Putamen (tissue), 1 donor: ENCODE measurements at places on chromosomes 6 and 20.
A peak's percentile ranks its signal among the peaks of the same experiment; 100 is the strongest.

DNA sequence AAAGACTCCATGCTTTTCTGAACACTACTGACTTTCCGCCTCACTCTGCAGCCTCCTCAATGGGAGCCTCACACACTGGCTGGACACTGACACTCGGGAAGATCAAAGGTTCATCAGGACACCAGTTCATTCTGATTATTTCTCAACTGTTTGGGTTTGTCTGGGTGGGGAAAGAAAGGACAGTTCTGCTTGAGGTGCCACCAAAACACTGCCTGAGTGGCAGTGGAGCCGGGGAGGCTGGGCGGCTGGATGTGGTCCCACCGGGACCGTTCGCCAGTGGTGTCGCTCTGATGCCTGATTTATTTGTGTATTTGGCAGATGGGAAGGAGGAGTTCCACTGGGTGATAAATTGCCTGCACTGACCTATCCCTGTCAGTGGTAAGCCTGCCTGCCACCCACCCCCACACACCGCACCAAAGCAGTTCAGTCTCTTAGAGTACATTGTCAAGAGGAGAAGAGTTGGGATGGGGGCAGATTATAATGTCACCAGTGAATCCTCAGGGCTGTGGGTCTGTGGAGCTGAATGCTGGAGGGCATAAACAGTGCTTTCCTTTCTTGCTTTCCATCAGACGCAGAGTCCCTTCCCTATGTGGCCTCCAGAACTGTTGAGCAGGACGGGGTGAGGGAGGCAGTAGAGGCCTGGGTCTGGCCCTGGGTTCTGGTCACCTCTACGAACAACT lies 49.8 kb downstream of the EDN1 start:
- no peak for DNase-seq

DNA sequence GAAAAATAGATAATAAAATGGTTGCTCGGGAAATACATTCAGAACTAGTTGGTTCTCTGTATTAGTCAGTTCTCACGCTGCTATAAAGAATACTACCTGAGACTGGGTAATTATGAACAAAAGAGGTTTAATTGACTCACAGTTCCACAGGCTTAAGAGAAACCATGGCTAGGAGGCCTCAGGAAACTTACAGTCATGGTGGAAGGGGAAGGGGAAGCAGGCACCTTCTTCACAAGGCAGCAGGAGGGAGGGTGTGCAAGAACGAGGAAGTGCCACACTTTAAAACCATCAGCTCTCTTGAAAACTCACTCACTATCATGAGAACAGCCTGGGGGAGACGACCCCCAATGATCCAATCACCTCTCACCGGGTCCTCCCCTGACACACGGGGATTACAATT lies 24.2 kb upstream of the SNX9 start:
- no peak for DNase-seq

GRCh38 chr6:117194271-117194670 lies 71.1 kb upstream of the VGLL2 start:
- DNase-seq = no peak

- no peak for DNase-seq
These were observed 893 bp downstream of the POLR1H start for GRCh38 chr6:30061858-30062458.

- no peak for DNase-seq
These were observed 5.9 kb downstream of the DHX35 start for GRCh38 chr20:38968090-38968489.

- no peak for DNase-seq
These were observed 111.5 kb downstream of the TMEM242 start for GRCh38 chr6:157211603-157212455.

DNA sequence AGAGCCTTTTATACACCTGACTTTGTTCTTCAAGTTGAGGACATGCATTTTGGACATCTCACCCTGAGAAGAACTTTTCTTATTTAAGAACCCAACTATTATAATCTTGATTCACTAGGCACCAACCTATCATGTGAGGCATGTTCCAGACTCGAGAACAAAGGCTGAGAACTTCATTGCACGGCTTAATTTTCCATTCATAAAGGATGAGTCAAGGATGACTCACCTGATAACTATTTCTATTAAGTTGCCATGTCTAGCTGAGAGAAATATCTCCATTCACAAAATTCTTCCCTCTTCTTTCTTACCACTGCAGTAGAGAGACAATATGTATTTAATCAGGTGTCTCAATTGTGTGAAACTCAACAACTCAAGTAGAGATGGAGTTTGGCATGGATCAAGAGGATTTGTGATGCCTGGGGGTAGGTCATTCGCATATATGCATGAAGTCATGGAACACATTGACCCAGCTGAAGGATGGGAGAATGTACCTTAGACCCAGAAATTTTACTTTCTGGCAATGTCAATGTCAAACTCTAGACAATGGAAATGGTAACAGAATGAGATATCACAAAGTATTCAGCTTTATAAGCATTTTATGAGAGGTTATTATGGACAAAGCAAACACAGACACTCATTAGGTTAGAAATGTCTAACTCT lies 208.7 kb upstream of the PRND start:
- peak; percentile 39 for DNase-seq

- DNase-seq = no peak
These were observed 41.8 kb upstream of the GABRR1 start for GRCh38 chr6:89258912-89259311.

DNA sequence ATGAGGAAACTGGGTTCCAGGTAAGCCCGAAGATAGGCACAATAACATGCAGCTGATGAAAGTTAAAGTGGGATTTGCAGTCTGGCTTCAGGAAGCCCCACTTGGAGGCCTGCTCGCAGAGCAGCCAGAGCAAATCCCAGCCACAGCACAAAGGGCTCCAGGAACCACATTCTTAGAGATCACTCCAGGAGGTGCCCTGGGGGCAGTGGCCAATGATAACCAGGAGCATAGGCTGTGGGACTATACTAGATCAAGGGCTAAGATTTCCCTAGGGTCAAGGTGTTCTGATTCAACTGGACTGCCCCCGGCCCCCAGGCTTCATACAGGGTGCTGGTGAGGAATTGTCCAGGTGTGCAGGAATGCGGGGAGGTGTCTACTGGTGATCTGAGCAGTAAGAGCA lies 133.9 kb upstream of the PTPRT start:
- no peak for DNase-seq

DNA sequence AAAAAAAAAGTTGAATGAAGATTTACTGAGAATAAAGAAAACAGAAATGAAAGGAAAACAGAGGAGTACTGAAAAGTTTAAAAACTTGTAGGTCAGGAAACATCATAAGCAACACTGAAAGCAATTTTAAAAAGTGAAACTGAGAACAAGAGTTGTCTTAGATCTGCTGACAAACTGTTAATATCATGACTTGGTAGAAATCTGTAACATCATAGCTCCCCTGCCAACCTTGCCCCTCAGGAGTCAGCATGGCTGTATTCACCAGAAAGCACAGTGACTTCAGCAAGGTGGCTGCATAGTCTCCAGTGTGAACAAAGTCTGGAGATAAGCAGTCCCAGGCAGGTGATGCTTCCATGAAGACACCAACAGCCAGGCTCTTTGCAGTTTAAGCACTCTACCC lies 5.3 kb downstream of the NAA20 start:
- no peak for DNase-seq

DNA sequence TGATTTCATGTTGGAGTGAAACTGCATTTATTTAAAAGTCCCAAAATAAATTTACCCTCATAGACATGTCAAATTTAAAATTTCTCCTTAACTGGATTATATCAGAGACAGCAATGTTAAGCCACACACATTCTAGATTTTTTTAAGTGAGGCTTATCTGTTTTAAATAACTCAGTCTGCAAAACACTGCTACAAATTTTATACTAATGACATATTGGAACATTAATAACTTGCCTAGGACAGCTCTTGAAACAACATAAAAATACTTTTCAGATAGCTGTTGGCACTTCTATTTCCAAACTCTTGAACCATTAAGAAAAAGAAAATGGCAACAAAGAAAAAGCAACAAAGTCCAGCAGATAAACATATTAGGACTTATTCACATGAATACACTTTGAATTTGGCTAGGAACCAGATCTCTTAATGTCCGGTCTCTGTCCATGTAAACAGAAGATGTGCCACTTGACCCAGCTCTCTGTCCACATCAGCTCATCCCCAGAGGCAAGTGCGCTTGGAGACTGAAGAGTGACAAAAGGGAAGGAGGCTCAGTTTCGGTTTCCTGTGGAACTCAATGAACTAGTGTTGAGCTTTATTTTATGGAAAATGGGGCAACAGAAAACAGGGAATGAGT lies 219.3 kb upstream of the THBS2 start:
- no peak for DNase-seq

DNA sequence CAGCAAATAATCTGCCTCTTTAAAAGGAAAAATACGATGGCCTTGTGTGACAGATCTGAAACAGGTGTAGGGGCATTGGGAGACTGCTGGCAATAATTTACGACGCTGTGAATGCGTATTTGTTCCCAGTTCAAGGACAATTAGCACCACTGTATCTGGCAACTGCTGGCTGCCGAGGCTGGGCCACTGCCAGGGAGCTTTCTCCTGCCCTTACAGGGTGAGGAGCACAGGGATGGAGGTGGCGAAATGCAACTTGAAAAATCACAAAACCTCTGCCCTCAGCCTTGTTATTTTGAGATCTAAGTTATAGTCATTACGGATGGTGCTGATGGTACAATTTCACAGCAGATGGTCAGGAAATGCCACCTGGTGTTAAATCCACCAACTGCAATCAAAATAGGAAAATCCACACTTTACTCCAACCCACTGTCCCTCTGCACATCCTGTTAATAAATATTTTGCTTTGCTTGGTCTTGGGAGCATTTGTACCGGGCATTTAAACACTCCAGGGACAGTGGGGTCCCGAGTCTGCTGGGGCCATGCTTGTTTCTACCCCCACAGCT lies 6.4 kb downstream of the MYLK4 start:
- no peak for DNase-seq

DNA sequence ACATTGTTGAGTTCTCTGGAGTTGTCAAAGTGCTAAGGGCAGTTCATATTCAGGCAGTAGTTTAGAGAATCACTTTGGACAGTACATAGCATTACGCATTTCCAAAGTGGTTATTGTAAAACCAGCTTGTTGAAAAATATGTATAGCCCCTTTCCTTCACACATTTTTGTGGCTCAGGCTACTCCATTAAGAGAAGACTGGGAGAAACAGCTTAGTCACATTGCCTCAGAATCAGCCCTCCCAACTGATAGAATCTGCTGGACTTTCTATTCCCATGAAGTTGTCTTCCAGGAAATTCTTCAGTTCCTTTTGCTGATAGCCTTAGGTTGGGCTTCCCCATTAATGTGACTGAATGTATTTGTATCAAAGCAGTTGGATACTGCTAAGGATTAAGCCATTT lies 39.5 kb upstream of the HDGFL1 start:
- DNase-seq = no peak

DNA sequence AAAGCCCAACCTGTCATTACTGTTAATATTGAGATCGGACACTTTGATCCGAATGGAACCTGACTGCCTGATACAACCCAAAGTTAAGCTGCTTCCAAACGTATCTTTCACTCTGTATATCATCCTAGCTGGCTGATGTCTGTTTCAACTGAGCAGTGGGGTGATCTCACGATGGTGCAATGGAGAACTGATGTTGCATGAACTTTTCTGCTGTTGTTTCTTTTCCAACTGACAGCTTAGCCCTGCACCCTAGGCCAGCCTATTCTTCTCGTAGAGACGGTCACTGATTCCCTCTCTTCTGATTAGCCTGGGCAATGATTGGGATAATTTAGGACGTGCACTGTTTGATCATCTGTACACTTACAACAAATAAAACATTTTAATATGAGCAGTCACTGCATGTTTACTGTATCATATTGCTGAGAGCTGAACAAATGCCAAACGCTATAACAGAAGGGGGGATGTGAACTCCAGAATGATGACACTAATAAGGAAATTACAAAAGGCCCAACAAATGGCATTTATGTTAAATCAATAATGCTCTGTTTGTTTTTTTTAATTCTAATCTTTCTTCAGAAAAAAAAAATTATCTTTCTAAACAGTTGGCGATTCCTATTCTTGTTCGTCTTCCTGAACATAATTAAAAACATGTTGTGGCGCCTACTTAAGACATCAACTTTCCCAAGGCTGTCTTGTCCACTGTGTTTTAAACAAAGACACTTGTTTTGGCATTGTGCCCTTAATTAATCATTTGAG lies 184.8 kb downstream of the ZNF217 start:
- no peak for DNase-seq

DNA sequence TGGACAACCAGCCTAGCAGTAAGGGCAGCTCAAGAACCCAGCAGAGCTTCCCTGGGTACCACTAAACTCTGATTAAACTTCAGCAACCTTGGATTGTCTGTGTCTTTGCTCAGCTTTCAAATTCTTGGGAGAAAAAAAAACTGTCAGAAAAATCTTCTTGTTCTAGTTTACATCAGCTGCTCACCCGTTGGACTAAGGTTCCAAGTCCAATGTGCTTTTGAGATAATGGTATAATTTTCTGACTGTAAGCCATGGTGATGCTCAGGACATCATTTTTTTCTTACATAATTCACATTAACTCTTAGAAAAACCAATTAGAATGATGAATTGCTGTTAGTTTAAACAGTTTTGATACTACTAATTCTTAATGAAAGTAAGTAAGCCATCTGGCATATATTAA lies 145.8 kb downstream of the COL9A1 start:
- no peak for DNase-seq

GRCh38 chr6:19812512-19813119 lies 24.6 kb upstream of the ID4 start:
- DNase-seq = no peak

GRCh38 chr6:165988757-165989456 lies 178.7 kb downstream of the TBXT start:
- no peak for DNase-seq

DNA sequence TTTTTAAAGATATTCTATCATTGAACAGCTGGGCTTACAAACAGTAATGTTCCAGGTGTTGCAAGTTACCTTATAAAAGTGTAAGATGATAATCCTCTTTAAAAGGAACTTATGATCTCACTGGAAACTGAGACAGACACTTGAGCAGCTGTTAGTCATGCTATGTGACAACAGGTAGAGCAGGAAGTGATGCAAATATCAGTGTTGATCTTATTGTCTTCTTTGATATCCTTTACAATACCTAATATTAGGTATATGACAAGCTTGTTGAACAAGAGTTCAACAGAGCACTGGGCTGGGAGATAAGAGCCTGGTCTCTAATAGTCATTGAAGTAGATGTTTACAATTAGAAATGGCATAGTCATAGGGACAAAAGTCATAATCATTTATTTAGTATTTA lies 150.0 kb downstream of the UBE3D start:
- no peak for DNase-seq

GRCh38 chr20:32442630-32443373 lies 84.7 kb downstream of the ASXL1 start:
- no peak for DNase-seq
